Epithelial cell of alveolus of lung (primary cell): ENCODE measurements at places on chromosomes 4 and X. TPM values are rescaled to one million over a fixed set of nuclear protein-coding genes. Genes with fewer than 3 reads are reported as not detected.

Gene NCAPG
- 10.9 and 22.8 TPM in 2 replicates for total RNA-seq

Gene MYL5
- total RNA-seq = 2.1 and 7.5 TPM in 2 replicates

Gene TEC
- total RNA-seq = 0.26 and 2.6 TPM in 2 replicates

Gene TMPRSS11E
- not detected in 2 replicates for total RNA-seq

Gene SMIM10
- 7.1 and 11.3 TPM in 2 replicates for total RNA-seq

Gene VCX
- total RNA-seq = not detected in 2 replicates

Gene FAAH2
- total RNA-seq = 0.26 and 3.3 TPM in 2 replicates

Gene PARM1
- total RNA-seq = 0.65 and 1.2 TPM in 2 replicates

Gene GPC4
- 2.3 and 3.9 TPM in 2 replicates for total RNA-seq

Gene ATP1B4
- total RNA-seq = not detected in 2 replicates

Gene NFKB1
- 17.6 and 32.6 TPM in 2 replicates for total RNA-seq

Gene WDR17
- total RNA-seq = 0.52 and 0.64 TPM in 2 replicates

Gene TLR10
- total RNA-seq = 0.13 TPM in 1 of 2 replicates, not detected in the other

Gene DACH2
- total RNA-seq = 0.16 and 0.78 TPM in 2 replicates

Gene PCDH19
- total RNA-seq = under 0.01 TPM in 2 replicates

Gene TMEM255A
- 0.24 and 0.65 TPM in 2 replicates for total RNA-seq

Gene CSN1S1
- total RNA-seq = not detected in 2 replicates

Gene ITM2A
- total RNA-seq = 0.32 and 0.91 TPM in 2 replicates

Gene CT45A6
- not detected in 2 replicates for total RNA-seq

Gene SPRY1
- total RNA-seq = 16.7 and 82.0 TPM in 2 replicates

Gene IL9R
- 0.16 TPM in 1 of 2 replicates, not detected in the other for total RNA-seq

Gene MEPE
- total RNA-seq = not detected in 2 replicates

Gene STAG2
- 33.5 and 67.9 TPM in 2 replicates for total RNA-seq

Gene ATP2B3
- not detected in 2 replicates for total RNA-seq

Gene SRPK3
- 0.13 and 0.24 TPM in 2 replicates for total RNA-seq

Gene DCHS2
- 0.52 TPM in 1 of 2 replicates, not detected in the other for total RNA-seq

Gene CYLC1
- not detected in 2 replicates for total RNA-seq

Gene AFP
- total RNA-seq = 0.13 TPM in 1 of 2 replicates, not detected in the other

Gene CENPVL3
- total RNA-seq = not detected in 2 replicates

Gene GAGE12H
- total RNA-seq = not detected in 2 replicates

Gene SYNPO2
- total RNA-seq = 1.3 and 3.7 TPM in 2 replicates

Gene SLC25A4
- 3.8 and 5.8 TPM in 2 replicates for total RNA-seq

Gene ZNF674
- total RNA-seq = 1.8 and 3.0 TPM in 2 replicates
